ENCODE measurements at places on chromosomes 2 and 18.

- no peak overlapping the region for H3K4me3 ChIP-seq
- peaks cover 15% of the 10 kb centered on the region for H3K4me1 ChIP-seq
- H3K27me3 ChIP-seq = no peaks in the 10 kb centered on the region
- no peak overlapping the region for H3K27ac ChIP-seq
These were observed 372.8 kb upstream of the RAB6C start for GRCh38 chr2:129606496-129607270.

DNA sequence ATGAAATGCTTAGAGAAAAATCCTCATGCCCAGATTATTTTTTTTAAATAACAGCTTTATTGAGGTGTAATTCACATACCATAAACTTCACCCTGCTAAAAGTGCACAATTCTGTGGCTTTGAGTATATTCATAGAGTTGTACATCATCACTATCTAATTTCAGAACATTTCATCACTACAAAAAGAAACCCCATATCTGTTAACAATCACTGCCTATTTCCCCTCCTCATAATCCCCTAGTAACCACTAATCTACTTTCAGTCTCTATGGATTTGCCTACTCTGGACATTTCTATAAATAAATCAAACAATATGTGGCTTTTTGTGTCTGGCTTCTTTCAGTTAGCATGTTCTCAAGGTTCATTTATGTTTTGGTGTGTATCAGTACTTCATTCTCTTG is 51.4 kb downstream of the OSBPL1A start:
- H3K4me1 ChIP-seq = no peaks in the 10 kb centered on the region
- H3K36me3 ChIP-seq = peaks cover 2% of the 10 kb centered on the region
- H3K4me3 ChIP-seq = no peak overlapping the region
- H3K27ac ChIP-seq = no peak overlapping the region
- H3K27me3 ChIP-seq = no peaks in the 10 kb centered on the region

GRCh38 chr2:1162768-1163584 is 212.3 kb downstream of the SNTG2 start:
- DNase-seq = no peak
- no peaks in the 10 kb centered on the region for H3K4me1 ChIP-seq
- no peak overlapping the region for H3K4me3 ChIP-seq

DNA sequence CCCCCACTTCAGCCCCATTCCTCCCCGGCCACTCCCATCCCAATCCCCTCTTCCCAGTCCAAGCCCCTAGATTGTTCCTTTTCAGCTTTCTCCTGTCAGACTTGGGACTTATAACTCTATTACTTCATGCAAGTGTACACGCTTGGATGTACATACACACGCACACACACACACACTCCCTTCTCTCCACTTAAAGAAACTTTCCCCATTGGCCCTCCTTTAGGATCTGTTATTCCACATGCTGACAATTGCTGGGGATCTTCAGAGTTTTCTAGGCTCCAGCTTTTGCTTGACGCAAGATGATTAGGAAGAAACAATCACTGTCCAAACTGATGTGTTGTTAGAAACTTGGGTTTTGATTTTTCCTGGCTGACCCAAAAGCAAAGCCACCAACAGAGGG is 75.4 kb downstream of the CDK15 start:
- peaks cover 17% of the 10 kb centered on the region for H3K4me1 ChIP-seq
- H3K27me3 ChIP-seq = peaks cover 6% of the 10 kb centered on the region
- H3K27ac ChIP-seq = no peak overlapping the region
- H3K36me3 ChIP-seq = no peaks in the 10 kb centered on the region

GRCh38 chr2:226759768-226760167 is 39.9 kb downstream of the IRS1 start:
- peaks cover 3% of the 10 kb centered on the region for H3K4me1 ChIP-seq
- no peak overlapping the region for H3K4me3 ChIP-seq
- no peaks in the 10 kb centered on the region for H3K27me3 ChIP-seq
- H3K36me3 ChIP-seq = no peaks in the 10 kb centered on the region
- DNase-seq = no peak

- H3K36me3 ChIP-seq = no peaks in the 10 kb centered on the region
- peaks cover 43% of the 10 kb centered on the region for H3K4me1 ChIP-seq
- peak overlapping the region; percentile 20 for H3K27ac ChIP-seq
- no peak for DNase-seq
- H3K27me3 ChIP-seq = peaks cover 5% of the 10 kb centered on the region
These were observed 8.4 kb upstream of the ARID5A start for GRCh38 chr2:96528006-96528699.

DNA sequence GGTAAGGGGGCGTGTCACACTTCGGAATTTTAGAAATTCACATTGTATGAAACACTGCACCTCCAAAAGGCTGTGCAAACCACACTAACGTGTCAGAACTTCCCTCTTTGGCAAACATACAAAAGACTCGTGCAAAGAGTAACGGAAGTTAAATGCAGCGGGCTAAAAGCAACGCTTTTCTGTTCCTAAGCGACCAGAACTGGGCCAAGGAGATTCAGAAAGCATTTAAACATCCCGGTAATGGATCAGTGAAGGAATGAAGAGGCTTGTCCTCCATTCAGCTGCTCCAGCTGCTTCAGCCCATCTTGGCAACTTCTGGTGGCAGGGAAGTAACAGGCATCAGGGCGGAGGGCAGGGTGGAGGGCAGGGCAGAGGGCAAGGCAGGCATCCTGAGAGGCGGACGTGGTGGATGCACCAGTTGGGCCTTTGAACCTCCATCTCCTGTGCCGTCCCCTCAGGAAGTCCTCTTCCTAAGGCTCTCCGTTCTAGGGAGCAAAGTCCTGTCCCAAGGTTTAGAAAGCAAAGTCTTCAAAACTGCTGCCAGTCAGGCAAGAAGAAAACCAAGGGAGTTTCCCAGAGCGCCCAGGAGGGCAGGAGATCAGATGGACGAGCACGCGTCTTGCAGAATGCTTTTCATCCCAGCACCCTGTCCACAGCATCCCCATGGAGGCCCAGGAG is 230.7 kb downstream of the ZNF516 start:
- peak; percentile 46 for DNase-seq
- no peak overlapping the region for H3K27ac ChIP-seq
- H3K4me1 ChIP-seq = peaks cover 45% of the 10 kb centered on the region
- no peak overlapping the region for H3K4me3 ChIP-seq
- H3K36me3 ChIP-seq = no peaks in the 10 kb centered on the region
- H3K27me3 ChIP-seq = no peaks in the 10 kb centered on the region

DNA sequence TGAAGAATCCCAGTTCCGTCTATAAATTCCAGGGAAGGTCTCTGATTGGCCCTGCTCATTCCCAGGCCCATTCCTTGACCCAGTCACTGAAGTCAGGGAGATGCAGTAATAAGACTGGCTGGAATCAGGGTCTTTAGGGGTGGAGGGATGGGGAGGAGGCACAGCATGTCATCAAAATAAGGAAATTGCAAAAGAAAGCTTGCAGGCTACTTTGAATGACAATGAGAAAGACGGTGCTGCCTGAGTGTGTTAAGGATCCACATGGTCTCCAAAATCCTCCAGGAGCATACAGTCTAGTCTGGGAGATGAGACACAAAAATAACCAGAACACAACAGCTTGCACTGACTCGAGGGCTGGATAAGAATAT is 2.0 kb upstream of the DES start:
- no peak for DNase-seq
- H3K27me3 ChIP-seq = peaks cover 29% of the 10 kb centered on the region
- H3K4me3 ChIP-seq = no peak overlapping the region
- H3K27ac ChIP-seq = no peak overlapping the region

DNA sequence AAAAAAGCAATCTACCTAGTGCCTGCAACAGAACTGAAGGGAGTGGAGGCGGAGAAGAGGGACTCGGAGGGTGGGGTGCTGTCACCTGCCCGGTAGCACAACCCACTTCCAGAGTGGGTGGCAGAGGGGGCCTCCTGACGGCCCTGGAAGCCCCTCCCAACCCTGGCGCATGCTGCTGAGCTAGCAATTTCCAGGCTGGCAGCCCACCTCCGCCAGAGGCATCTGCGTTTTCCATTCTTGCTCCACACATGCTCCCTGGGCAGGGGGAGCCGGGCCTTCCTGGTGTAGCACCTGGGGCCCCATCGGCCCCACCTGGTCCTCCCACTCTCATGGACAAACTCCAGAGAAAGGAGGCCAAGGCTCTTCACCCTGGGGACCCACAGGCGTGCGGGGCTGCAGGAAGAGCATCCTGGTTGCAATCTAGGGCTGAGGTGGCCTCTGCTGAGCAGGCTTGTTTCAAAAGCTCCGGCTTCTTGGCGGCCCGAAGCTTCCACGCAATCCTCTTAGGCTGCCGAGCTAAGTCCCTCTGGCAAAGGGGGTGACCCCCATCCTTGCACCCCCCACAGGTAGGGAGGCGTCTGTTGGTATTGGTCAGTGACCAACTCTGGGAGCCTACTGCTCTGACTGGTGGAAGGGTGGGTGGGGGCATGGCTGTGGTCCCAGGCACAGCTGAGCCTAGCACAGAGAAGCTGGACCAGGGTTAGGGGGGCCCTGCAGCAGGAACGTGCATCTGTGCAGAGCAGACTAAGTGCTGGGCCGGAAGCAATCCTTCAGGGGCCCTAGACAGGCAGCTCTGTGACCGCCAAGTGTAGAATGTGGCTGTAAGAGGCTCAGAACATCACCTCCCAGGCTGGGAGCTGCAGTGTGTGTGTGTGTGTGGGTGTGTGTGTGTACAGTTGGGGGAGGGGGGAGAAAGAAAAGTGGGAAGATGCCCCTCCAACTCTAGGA is 2.6 kb downstream of the HS6ST1 start:
- no peaks in the 10 kb centered on the region for H3K27me3 ChIP-seq
- peak overlapping the region; percentile 40 for H3K27ac ChIP-seq
- no peak for DNase-seq
- H3K4me3 ChIP-seq = peak overlapping the region; percentile 78

DNA sequence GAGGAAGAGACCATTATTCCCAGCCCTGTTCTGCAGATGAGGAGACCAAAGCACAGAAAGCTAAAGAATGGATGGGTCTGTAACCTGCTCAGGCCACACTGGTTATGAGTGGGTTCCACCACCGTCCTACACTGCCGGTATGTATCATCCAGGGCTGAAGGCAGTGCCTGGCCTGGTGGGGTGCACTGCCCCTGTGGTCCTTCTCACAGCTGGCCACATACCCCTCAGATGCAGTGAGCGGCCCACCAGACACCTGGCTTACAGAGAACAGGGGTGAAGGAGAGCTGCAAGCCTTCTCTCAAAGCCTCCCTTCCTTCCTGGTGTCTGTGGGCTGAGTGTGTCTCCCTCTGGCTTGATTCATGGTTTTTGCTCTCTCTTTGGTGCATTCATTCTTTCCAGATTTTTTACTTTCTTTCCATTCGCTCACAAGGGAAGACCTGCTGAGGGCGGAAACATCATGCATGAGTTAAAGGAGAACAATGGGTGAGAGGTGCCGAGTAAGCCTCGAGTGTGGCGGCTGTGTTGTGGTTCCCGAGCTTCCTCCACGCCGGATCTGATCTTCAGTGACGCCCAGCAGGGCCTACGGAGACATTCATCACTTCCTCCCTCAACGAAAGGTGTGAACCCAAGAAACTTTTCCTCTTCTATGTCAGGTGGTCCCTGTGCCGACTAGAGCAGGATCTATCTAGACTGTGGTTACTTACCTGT is 62.1 kb upstream of the REL start:
- H3K27ac ChIP-seq = no peak overlapping the region
- DNase-seq = no peak
- H3K36me3 ChIP-seq = no peaks in the 10 kb centered on the region
- no peak overlapping the region for H3K4me3 ChIP-seq
- H3K4me1 ChIP-seq = no peaks in the 10 kb centered on the region

- H3K27ac ChIP-seq = no peak overlapping the region
- H3K4me3 ChIP-seq = no peak overlapping the region
- no peaks in the 10 kb centered on the region for H3K36me3 ChIP-seq
- DNase-seq = no peak
- no peaks in the 10 kb centered on the region for H3K4me1 ChIP-seq
These were observed 151.3 kb downstream of the KCTD1 start for GRCh38 chr18:26397019-26397418.
